GM12865 (cell line): ENCODE measurements at places on chromosomes 1 and 21.

DNA sequence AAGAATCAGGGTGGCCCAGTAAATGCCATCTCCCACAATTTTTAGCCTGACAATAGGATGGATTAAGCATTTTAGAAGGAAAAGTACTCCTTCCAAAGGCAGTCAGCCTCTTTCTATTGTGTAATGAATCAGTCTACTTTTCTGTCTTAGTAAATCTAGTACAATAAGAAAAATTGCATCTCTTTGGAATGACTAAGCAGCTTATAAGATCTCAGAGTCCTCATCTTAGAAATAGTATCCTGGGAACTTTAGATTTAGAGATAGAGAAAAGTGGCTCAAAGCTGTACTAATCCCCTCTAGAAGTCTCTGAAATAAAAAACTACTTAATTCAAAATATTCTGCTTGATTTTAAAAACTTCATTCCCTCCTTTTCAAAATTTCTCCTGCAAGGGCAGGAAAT, 81.4 kb downstream of the SLC44A5 start:
- no peak for DNase-seq

GRCh38 chr1:165055581-165055980, 300.9 kb downstream of the LMX1A start:
- DNase-seq: no peak

- DNase-seq: no peak
These were observed 5.7 kb downstream of the SLC19A1 start for GRCh38 chr21:45536301-45537081.

DNA sequence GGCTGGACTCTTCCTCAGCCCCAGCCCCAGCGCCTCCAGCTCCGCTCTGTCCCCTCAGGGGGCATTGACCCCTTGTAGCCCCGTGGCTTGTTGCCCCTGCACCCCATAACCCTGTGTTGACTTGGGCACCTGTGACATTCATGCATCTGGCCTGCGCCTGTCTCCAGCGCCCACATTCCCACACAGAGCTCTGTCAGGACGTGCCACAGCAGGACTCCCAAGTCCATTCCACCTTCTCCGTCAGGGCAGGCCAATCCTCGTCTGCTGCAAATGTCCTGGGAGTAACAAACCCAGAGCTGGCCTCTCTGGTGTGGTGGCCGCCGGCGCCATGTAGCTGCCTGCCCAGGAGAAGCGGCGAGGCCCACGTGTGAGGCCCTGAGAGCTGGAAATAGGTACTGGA, 60.6 kb downstream of the AGPAT3 start:
- DNase-seq: no peak

- no peak for DNase-seq
These were observed 49.7 kb downstream of the SYF2 start for GRCh38 chr1:25182629-25183028.

GRCh38 chr1:81006502-81006901, 794.2 kb upstream of the ADGRL2 start:
- DNase-seq: no peak

DNA sequence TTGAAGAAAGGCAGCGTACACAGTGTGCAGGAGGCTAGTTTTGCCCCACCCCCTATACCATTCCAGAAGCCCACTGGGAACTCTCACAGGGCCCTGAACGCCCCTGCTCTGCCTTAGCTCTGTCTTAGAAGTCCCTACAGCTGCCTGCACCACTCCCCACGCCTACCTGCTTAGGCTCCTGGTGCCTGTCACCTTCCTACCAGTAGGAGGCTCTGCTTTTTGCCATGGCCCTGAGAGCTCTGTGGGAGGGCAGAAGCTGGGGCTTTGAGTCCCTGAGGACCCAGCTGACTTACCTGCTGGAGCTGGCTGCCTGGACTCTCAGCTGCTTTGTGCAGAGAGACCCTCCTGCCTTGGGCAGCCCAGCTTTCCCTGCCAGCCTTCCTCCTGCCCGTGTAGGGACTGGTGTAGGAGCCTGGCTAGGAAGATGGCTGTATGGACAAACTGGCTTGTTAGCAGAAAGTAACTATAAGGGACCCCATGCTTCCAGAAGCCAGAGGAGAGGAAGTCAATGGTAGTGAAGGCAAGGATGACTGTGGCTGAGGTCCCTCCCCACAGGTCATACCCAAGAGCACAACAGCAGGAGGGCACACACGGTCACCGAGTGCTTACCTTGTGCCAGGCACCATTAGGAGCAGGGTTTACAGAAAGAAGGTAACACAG, 9.8 kb upstream of the CELSR2 start:
- peak; percentile 51 for DNase-seq
